ENCODE measurements at places on chromosomes 6 and 20. TPM values are rescaled to one million over a fixed set of nuclear protein-coding genes. Genes with fewer than 3 reads are reported as not detected.

Gene GPR6
- total RNA-seq: not detected

Gene PRR18
- total RNA-seq: not detected

Gene OOEP
- 0.13 TPM for total RNA-seq

GRCh38 chr6:25835442-25836283 is 3.8 kb upstream of the SLC17A1 start:
- DNase-seq: no peak

GRCh38 chr20:61812121-61812844 is 253.4 kb downstream of the TAF4 start:
- DNase-seq: no peak

- peak; percentile 31 for DNase-seq
These were observed 3.3 kb downstream of the TRMT11 start for GRCh38 chr6:125989631-125990030.

DNA sequence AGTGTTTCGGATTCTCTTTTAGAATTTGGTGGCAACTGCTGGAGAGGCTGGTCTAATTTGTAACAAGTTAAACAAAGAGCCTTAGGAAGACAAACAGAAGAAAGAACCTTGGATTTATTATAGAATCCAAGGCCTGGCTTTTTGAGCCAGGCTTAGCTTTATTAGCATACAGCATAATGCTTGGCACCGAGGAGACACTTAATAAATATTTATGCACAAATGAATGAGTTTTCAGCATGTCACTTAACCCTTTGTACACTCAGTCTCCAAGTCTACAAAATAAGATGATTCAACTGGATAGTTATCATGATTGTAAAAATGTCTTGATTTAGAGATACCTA is 38.2 kb upstream of the AFDN start:
- DNase-seq: no peak

GRCh38 chr6:37381579-37381978 is 27.8 kb downstream of the RNF8 start:
- DNase-seq: peak; percentile 48

DNA sequence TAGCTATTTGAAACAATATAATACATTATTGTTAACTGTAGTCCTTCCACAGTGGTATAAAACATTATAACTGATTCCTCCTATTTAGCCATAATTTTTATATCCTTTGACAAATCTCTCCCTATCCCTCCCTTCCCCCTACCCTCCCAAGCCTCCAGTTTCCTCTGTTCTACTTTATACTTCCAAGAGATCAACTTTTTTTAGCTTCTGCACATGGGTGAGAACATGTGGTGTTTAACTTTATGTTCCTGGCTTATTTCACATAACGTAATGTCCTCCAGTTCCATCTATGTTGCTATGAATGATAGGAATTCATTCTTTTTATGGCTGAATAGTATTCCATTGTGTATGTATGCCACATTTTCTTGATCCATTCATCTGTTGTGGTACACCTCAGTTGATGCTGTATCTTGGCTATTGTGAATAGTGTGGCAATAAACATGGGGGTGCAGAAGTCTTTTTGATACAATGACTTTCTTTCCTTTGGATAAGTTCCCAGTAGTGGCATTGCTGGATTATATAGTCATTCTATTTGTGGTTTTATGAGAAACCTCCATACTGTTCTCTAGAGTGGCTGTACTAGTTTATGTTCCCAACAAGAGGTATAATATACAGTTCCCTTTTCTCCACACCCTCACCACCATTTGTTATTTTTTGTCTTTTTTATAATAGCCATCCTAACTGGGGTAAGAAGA is 205.0 kb downstream of the KCNQ5 start:
- DNase-seq: no peak

DNA sequence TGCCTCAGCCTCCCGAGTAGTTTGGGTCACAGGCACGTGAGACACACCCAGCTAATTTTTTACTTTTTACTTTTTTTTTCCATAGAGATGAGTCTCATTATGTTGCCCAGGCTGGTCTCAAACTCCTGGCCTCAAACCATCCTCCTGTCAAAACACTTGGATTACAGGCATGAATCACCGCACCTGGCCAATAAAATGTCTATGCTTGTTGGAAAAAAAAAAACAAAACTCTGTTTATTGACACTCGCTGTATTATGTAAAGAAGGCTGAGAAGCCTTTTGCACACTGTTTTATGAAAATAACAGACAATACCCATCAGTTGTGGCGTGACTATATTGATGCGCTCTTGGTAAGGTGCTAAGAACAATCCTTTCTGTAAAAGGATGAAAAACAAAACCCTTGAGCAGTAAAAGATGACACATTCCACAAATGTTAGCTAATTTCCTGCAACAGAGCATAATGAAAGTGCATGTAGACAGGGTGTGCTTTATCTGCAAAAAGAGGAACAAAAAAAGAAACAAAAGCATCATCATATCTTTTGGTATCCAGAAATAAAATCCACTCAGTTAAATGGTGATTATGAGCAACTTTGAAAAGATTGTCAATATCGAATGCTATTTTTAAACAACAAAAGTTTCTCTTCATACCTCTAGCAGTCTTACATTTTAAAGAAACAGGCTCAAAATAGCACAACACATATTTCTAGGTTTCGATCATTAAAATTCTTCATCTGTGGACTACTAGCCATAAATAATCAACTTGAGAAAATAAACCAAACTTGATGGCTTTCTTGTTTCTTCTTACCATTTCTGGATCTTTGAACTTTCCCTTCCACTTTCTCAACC is 108.3 kb upstream of the PHACTR1 start:
- peak; percentile 71 for DNase-seq

DNA sequence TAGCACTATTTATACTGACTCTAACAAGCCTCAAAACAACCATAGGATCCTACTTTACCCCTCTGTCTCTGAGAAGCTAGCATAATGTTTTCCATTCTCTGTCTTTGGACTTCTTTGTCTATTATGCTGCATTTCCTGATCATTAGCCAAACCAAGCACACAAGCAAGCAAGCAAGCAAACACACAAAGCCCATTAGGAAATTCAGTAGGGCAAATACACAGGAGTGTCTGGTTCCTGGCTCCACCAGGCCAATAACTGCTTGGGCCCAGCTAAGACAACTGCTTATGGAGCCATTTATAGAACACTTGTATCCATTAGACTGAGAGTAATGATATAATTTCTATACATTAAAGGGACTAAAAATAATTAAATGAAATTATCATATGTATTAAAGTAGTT is 952.9 kb upstream of the EPHA7 start:
- no peak for DNase-seq

GRCh38 chr6:96001891-96002575 is 13.7 kb upstream of the FUT9 start:
- no peak for DNase-seq

DNA sequence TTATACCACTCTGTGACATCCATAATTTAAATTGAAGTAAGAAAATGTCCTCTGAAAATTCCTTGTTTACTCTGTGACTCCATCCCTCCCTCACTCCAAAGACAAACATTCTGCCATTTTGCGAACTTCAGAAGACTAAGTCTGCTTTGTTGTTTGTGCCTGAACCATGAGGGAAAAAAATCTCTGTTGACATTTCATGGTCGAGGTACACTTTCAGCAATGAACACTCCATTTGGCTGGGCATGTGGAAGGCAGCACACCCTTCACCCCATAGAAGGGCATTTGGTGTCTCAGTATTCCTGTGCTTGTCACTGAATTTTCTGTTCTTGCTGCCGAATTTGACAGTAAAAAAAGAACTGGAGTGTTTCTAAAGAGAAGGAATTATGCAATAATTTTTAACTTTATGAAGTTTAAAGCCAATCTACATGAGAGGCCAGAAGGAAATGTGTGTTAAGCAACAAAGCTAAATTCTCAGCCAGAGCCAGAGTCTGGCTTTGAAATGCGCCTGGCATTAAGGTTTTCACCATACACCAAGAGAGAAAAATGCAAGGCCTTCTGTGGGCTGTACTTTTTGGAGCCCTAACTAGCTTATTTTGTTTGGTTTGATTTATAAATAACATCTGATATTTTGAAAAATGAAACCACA is 4.7 kb upstream of the PBOV1 start:
- no peak for DNase-seq

- DNase-seq: peak; percentile 17
These were observed 44.6 kb upstream of the SEC63 start for GRCh38 chr6:108002365-108003221.

- DNase-seq: no peak
These were observed 750.2 kb downstream of the HDGFL1 start for GRCh38 chr6:23319582-23319981.

GRCh38 chr6:131997429-131998153 is 46.4 kb upstream of the CCN2 start:
- no peak for DNase-seq

- no peak for DNase-seq
These were observed 96.6 kb upstream of the SUPT3H start for GRCh38 chr6:45474376-45474775.

- no peak for DNase-seq
These were observed 1.6 kb upstream of the UCKL1 start for GRCh38 chr20:63957690-63958441.
